ENCODE measurements at places on chromosomes 5 and 9.

GRCh38 chr5:68732251-68732650 is 361.6 kb upstream of the SLC30A5 start:
- no peak for DNase-seq

DNA sequence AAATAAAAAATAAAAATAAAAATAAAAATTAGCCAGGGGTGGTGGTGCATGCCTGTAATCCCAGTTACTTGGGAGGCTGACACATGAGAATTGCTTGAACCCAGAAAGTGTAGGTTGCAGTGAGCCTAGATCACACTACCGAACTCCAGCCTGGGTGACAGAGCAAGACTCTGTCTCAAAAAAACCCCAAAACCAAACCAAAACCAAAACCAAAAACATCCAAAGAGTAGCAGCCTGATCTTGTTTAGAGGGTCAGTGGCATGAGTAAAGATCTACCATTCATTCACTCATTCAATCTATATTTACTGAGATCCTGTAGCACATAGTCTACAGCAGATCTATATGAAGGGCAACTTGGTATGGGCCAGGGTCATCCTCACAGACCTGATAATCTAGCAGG is 202.4 kb downstream of the MAPKAP1 start:
- DNase-seq, result no peak

DNA sequence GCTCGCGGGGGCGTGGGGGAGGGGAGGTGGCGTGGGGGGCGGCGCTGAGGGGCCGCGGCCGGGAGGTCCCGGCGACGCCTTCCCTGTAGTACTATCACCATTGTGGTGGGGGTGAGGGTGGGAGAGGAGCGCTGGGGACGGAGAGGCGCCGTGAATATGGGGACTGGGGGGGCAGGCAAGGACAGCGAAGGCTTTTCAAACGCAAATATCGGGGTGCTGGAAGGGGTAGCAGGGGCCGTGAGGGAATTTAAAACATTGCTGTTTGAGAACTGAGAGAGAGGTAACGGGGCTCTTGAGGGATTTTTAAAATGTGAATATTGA is 427 bp downstream of the RBM27 start:
- DNase-seq, result no peak

DNA sequence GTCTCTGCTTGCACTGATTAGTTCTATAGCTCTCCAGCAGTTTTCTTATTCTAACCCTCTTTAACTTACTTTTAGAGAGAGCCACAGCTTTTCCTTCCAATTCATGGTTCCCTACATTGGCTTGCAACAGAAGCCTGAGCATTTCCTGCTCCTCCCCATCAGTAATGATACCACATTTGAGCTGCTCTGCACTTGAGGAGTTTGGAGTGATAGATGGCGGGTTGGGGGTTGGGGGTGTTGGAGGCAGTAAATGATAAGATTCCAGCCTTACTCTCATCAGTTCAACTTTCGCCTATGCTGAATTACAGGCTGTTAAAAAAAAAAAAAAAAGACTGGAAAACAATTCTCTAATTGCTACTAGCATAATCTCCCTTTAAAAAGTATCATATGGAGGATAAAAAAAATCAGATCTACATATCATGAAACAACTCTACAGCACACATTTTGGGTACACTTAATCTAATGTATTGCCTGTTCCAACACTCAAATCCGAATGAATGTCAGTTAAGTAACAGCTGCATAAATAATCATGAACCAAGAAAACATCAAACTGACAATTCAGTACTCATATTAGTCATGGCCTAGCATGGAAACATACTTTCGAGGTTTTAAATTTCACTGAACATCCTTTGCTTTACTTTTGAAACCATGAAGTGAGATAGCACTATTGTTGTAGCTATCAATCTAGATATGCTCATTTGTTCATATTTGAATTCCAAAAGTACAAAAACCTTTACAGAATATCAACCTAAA is 224.7 kb downstream of the NFIB start:
- DNase-seq, result no peak

GRCh38 chr9:133742251-133742650 is 4.1 kb upstream of the SARDH start:
- DNase-seq, result no peak

DNA sequence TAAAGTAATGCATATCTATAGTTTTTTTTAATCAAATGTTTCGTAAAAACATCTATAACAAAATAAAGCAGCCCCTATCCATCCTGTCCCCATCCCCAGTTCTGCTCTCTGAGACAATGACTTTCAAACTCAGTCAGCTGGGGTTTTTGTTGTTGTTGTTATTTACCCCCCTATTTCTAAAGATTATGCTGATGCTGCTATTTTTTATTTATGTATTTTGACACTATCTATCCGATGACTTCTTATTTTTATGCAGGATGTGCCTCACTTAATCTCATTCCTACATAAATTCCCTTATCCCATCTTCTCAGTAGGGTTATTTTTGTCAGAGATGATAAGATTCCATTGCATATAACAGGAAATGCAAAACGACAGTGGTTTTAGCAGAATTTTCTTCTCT is 45.3 kb upstream of the ENTREP1 start:
- no peak for DNase-seq

DNA sequence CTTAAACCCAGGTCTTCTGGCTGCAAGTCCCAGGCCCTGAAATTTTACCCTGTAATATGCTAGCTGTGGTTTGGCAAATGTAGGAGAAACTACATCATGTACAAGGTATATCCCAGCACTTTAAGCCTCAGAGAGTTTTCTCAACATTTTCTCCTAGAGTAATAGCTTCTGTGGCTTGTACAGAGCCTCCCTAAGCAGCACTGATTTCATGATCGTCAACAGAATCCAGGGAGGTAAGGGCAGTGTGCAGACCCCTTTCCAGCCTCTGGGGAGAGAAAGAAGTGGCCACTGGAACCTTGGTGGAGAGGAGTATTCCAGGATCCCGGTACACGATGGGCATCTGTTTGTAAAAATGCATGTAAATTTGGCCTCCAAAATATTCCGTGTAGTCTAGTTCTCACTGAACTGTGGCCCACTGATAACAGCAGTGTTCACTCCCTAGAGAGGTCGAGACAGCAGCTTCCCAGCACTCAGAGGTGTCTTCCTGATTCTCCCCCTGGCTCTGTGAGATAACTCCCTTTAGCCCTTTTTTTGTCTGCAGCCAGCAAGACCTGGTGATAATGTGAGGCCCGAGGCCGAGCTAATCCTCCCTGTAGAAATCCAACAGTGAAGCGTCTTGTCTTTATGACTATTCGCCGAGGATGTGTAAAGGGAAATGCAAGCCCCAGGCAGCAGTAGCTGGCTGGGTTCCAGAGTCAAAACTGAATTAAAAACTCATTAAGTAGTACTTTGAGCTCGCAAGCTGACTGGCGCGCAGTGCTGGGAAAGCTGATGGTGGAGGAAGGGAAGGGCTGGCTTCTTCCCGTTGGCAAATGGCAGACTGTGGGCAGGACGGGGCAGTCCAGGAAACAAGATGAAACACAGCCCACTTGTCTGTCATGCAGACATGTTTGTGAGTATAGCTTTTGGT is 59.0 kb downstream of the MAP1B start:
- peak; percentile 51 for DNase-seq

- DNase-seq, result no peak
Measured at GRCh38 chr9:129370770-129371169, 192.7 kb upstream of the IER5L start.

Data from IMR-90 (cell line).